ENCODE measurements at places on chromosomes 7 and 10.

DNA sequence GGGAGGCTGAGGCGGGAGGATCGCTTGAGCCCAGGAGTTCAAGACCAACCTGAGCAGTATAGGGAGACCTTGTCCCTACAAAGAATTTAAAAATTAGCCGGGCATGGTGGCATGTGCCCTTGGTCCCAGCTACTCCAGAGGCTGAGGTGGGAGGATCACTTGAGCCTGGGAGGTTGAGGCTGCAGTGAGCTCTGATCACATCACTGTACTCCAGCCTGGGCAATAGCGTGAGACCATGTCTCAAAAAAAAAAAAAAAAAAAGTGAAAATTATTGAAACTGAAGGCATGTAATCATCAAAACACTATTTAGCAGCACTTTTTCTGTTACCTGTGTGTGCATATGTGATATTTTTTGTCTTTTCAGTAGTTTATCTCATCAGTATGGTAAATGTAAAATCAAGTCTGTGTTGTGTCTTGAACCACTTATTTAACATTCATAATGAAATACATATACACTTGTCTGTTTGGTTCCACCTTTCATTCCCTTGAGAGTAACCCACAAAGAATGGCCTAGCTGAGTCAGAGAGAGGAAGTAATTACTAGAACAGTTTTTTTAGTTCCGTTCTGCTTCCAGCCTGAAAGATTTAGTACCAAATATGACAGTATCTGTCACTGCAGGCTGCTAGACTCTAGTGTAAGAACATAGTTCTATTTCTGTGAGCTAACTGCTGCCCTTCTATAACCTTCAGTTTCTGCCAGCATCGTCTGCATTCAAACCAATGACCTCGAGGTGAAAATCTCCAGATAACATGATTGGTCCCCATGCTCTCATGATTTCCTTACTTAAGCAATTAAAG lies 68.6 kb downstream of the MMRN2 start:
- no peak for DNase-seq

DNA sequence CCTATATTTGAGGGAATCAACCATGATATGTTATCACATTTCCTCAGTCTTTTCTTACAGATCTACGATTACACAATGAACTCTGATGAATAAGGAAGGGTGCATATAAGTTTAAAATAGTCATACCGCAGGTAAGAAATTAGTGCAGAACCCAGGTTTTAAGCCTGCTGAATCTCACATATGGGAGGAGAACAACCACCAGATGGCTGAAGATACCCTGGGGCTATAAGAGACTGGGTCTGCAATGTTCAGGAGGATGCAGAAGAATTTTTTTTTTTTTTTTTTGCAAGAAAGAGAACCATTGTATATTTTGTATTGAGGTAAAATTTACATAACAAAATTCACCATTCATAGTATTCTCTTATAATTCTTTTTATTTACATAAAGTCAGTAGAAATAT lies 372.3 kb upstream of the MYO3A start:
- DNase-seq, result no peak

- DNase-seq, result no peak
Observed at GRCh38 chr10:130016993-130017630, 53.0 kb upstream of the EBF3 start.

DNA sequence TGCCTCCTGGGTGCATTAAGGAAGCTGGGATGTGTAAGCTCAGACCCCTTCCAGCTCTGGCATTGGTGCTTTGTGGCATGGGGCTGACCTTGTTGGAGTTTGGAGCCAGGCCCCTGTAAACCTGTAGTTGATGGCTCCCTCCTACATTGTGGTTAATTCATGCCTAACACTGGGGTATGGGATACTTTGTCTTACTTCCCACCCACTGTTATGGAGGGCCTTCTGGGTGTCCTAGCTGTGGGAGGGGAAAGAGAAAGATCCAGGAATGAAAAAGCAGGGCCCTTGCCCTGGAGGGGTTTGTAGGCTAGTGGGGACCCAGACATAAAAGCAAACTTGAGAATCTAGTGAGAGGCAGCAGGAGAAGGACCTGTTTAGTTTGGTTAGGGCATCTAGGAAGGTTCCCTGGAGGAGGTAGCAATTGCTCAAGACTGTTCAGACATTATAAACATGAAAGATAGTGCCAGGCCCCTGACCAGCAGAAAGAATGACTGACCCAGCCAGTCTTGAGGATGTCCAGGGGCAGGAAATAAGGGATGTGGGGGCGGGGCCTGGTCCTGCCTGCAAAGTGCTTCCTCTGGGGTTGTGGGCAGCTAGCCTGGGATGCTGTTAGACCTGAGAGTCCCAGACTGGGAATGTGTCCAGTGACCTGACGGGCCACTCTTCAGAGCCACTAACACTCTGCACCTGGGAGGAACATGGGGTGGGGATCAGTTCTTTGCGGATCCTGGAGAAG lies 6.6 kb downstream of the ADAMTS14 start:
- DNase-seq, result no peak

DNA sequence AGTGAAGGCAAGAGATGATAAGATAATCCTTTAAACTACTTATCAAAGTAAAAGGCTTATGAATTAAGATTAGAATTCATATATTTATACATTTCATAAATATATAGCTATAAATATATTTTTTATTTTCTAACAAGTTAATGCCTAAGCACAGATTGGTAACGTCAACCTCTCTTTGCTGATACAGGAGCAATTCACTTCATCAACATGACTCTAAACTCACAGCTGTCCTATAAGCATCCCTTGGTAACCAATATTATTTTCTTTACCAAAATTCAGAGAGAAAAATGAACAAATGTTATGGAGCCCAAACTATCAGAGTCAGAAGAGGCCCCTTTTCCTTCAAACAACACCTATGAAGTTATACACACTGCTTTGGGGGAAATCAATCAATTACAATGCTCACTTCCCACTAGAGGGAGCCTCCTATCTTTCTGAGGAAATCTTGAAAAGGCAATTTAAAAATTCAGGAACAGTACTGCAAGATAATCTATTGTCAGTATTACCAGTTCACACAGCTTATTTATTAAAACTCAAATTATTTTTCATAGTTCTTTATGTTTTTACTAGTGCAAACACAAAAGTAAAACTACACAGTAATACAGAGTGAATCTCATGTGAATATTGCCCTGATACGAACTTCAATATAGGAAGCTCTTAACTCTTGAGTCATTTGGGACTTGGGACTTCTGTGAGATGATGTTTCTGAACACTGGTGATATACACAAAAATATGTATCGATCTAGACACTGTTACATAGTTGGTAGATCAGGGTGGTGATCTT lies 51.0 kb upstream of the NOBOX start:
- no peak for DNase-seq

DNA sequence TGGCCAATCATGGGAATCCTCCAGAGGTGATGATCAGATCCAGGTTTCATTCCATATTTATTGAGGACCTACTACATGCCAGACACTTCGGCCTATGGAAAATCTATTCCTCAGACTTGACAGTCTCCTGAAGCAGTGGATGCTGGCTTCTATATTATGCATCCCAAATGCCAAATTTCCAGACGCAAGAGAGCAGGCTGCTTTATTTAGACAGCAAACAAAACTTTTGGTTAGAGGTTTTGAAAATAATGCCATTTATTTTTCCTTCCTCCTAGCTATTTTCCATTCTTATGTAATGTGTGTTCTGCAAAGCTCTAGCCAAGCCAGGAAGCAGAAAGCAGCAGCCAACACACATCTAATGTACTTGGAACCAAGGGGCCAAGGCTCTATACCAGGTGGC lies 330.8 kb downstream of the GPAM start:
- no peak for DNase-seq

DNA sequence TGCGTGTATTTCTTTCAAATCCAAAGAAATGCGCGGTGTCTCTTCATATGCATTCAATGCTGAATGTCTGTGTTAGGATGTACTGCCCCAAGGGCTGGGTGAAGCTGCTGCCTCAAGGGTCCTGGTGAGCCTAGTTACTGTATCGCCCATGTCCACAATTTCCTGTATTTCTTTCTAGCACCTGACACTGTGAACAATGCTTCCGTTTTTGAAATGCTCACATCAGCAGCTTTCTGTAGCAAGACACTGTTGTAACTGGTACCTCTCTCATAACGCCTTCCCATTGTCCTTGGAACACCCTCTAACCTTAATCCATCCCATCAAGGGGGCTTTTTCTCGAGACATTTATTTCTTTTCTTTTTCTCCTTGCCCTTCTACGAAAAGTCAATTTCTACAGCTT lies 25.1 kb downstream of the NRP1 start:
- DNase-seq, result no peak

DNA sequence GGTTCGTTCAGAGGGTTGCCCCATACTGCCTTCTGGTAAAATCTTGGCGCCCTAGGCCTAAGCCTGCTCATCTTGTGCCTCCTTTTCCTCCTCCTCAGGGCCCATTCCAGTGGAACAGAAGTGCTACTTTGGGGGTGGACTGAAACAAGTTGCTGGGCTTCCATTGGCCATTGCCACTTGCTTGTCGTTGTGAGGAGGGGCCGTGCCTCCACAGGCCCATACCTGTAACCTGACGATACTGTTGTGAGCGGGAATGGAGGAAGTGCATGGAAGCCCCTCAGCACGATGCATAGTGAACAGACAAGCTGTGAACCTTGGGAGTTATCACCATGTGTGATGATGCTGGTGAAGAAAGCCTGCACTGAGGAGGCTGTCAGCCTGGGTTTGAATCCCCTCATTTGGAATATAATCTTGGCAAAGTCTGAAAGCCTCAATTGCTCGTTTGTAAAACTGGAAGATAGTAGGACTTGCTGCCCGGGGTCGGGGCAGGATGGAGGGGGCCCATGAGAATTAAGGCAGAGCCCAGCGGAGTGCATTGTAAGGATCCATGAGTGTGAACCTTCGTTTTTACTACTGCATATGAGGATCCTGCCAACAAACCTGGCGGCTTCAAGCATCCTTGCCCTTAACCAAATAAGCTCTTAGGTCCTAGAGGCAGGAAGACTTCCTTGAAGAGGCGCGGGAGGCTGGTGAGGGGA lies 671 bp upstream of the PAPSS2 start:
- no peak for DNase-seq

GRCh38 chr7:4040109-4040928 lies 641.8 kb upstream of the FOXK1 start:
- DNase-seq, result no peak

GRCh38 chr10:70461397-70462348 lies 16.9 kb upstream of the PALD1 start:
- peak; percentile 72 for DNase-seq

GRCh38 chr10:81603106-81603620 lies 271.8 kb upstream of the NRG3 start:
- no peak for DNase-seq

GRCh38 chr10:27503498-27504006 lies 552 bp upstream of the RAB18 start:
- DNase-seq, result no peak

DNA sequence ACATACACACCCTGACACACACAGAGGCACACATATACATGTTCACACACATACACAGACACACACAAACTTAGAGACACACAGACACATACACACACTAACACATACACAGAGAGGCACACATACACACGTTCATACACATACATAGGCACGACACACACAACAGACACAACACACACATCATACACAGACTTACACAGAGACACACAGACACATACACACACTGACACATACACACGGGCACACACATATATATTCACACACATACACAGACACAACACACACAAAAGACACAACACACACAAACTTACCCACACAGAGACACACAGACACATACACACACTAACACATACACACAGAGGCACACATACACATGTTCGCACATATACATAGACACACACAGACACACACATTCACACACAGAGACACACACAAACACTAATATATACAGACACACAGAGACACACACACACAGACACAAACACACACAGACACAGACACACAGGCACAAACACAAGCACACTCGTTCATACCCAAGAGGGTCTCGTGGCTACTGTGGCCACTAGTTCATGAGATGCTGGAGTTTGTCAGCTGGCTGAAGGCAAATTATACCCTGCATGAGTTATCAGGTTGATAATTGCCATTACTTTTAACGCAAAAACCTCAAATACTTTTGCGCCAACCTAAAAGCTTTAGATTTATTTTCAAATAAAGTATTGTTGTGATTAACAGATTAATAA lies 17.7 kb upstream of the KLF6 start:
- no peak for DNase-seq

DNA sequence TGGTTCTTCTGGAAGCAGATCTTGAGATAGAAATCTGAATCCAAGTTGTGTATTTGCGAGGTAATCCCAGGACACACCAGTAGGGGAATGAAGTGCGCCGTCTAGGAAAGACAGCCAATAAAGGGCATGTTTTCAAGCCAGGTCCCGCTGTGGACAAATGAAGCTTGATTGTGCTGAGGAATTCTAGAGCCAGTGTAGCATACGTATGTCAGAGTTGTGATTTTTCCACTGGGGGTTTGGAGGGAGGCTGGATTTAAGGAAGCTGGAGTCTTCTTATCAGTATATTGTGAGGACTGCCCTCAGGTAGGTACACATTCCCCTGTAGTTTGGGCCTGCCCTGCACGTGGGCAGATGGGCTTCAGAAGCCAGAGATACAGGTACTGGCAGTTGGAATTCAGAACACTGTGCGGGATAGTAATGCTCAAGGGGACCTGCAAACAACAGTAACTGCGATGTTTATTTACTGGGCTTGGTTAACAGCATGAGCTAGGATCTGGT lies 50.9 kb downstream of the GALNT11 start:
- DNase-seq, result no peak

DNA sequence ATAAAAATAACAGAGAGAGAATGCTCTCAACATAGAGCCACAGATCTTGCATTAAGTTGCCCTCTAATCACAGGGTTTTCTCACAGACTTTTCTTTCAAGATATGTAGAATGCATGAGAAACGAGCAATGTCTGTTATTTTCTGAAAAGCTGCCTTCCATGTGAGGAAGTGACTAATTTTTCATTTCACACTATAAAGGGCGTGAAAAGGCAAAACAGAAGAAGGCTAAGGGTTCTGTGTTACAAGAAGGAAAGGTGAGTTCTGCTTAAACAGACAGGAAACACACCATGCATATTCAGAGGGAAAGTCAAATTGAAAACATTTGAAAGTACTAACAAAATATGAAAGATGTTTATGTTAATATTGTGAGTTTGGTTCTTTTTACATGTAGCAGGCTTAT lies 189.2 kb downstream of the SEMA3D start:
- no peak for DNase-seq

DNA sequence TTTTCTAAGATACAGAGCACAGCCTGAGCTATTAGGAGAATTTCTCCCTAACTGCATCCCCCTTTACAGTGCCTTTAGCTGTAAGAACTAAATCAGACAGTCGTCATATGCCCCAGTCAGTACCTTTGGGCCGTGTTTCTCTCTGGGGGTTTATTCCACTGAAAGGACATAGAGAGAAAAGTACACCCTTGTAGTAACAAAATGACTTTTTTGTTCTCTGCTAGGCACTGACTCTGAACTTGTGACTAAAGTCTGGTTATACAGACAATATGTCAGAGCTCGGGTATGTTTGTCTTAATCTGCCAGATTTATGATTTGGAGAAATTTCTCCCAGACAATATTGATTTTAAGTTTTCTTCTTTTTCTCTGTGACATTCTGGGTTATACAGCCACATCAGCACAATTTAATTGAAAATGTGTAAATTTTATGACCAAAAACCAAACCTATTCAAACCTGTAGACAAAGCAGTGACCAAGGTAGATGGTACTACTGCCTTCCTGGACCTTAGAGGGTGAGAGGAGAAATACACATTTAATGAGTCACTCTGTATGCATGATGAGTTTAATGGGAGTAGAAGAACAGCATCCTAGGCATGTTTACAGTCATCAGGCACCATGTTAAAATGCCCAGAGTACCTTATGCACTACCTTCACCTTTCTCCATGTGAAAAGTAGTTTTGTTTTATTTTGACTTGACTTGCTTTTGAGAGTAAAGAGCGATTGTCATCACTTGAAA lies 156.1 kb upstream of the PLXDC2 start:
- no peak for DNase-seq

Measured in CD4-positive, alpha-beta T cell (primary cell).